ENCODE measurements at places on chromosomes 6 and 20.

GRCh38 chr6:150334790-150335783, 33.7 kb upstream of the IYD start:
- no peak for DNase-seq

DNA sequence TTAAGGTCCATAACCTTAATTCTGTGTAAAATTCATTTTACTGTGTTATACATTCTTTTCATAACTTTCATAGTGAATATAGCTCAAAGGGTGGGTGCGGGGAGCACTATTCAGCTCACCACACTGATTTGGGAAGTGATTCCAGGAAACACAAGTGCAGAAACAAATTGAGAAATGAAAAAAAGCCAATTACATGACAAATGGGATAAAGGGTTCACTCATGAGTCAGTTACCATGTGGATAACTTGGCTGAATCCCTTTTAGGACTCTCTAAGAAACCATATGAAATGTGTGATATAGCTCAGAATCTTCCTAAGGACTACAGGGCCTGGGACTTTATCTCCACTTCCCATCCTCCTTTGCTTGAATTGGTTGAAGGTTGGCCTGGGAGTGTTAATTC, 3.1 kb upstream of the BTN2A1 start:
- DNase-seq, result no peak

GRCh38 chr20:2128542-2128941, 26.9 kb downstream of the STK35 start:
- no peak for DNase-seq

DNA sequence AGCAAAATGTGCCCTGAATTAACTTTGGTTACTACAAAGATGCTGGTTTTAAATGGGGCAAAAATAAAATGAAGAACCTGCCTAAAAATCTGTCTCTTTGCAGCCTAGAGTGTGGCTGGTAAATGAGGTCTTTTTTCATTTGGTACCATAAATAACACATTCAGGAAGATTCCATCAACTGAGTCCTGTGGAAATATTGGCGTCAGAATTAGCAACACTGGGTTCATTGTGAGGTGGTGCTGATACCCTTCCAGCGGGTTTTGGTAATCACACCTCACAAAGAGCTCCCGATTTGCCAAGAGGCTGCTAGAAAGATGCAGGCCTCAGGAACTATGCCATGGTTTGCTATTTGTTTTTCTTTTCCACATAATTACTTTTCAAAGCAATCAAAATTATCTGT, 55.3 kb downstream of the FAM50B start:
- DNase-seq, result no peak

DNA sequence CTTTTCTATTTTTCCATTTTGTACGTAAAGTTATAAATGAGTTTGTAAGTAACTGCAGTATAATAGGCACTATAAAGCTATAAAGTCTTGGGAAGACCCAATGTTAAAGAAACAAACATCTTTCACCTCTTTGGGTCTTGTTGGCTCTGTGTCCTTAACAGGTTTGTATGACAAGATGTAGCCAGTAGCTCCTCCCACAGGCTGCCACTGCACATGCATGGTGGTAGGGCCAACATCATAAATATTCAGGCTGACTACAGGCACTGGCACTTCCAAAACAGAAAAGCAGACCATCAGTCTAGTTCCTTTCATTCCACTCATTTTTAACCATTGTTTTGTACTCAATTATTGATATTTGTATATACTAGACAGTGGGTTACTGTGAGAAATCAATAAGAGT, 59.9 kb downstream of the COL12A1 start:
- no peak for DNase-seq
